Adrenal gland (tissue), 19 donors: ENCODE measurements at places on chromosomes 2 and 18. TPM values are rescaled to one million over a fixed set of nuclear protein-coding genes. Genes with fewer than 3 reads are reported as not detected.

SERPINB4 gene
- not detected for total RNA-seq

SERPINB10 gene
- total RNA-seq = 0.06 TPM

MC4R gene
- not detected for total RNA-seq

EVX2 gene
- not detected for total RNA-seq

CRYBA2 gene
- total RNA-seq = 0.57 TPM

ABCG8 gene
- total RNA-seq = 0.19 TPM

NAT8 gene
- total RNA-seq = 0.96 TPM

ERFE gene
- total RNA-seq = not detected

TYMS gene
- total RNA-seq = 3.2 TPM

PRKAG3 gene
- total RNA-seq = not detected

TMEM247 gene
- not detected for total RNA-seq

NPAS2 gene
- 4.7 TPM for total RNA-seq

ALKAL2 gene
- total RNA-seq = 147 TPM

NRBP1 gene
- total RNA-seq = 57.1 TPM

SKOR2 gene
- not detected for total RNA-seq

AGBL5 gene
- 28.8 TPM for total RNA-seq

RBKS gene
- 17.8 TPM for total RNA-seq

ANTXR1 gene
- 181 TPM for total RNA-seq

HSPE1 gene
- total RNA-seq = 1,164 TPM

FTCDNL1 gene
- total RNA-seq = 11.6 TPM

CHRNA1 gene
- not detected for total RNA-seq

HOXD12 gene
- not detected for total RNA-seq

BOK gene
- 10.5 TPM for total RNA-seq

COLEC12 gene
- 19.5 TPM for total RNA-seq

CAPG gene
- total RNA-seq = 54.6 TPM

PLA2R1 gene
- total RNA-seq = 7.0 TPM

COL4A3 gene
- total RNA-seq = 0.22 TPM

PDCD1 gene
- 0.28 TPM for total RNA-seq

RGPD4 gene
- total RNA-seq = not detected

LRRTM1 gene
- 1.5 TPM for total RNA-seq

C2orf66 gene
- total RNA-seq = not detected

LINC00305 gene
- total RNA-seq = not detected

SNRNP27 gene
- total RNA-seq = 43.6 TPM

PRKCE gene
- total RNA-seq = 9.3 TPM

KLHL29 gene
- total RNA-seq = 20.5 TPM
